ENCODE measurements at places on chromosomes 1 and 21. TPM values are rescaled to one million over a fixed set of nuclear protein-coding genes. Genes with fewer than 3 reads are reported as not detected.

Gene KIF26B
- total RNA-seq, result 0.24 TPM

Gene LY9
- total RNA-seq, result 105 TPM

Gene BEND5
- 12.6 TPM for total RNA-seq

DNA sequence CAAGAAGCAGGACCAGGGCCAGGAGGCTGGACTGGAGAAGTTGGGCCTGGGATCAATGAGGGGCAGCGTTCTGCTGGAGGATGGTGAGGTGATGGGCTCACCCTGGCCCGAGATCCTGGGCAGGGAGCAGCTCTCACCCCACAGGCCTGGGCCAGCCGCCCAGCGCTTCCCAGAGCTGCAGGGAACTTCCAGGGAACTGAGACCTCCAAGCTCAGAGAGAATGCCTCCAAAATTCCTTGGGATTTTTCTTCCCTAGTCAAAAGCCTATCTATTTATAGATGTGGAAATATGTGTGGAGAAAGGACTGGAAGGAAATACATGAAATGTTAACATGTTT lies 121.2 kb downstream of the SPSB1 start:
- peaks cover 37% of the 10 kb centered on the region for H3K4me1 ChIP-seq
- DNase-seq, result no peak
- no peak overlapping the region for H3K27ac ChIP-seq
- H3K27me3 ChIP-seq, result no peaks in the 10 kb centered on the region
- H3K4me3 ChIP-seq, result peak overlapping the region; percentile 16

DNA sequence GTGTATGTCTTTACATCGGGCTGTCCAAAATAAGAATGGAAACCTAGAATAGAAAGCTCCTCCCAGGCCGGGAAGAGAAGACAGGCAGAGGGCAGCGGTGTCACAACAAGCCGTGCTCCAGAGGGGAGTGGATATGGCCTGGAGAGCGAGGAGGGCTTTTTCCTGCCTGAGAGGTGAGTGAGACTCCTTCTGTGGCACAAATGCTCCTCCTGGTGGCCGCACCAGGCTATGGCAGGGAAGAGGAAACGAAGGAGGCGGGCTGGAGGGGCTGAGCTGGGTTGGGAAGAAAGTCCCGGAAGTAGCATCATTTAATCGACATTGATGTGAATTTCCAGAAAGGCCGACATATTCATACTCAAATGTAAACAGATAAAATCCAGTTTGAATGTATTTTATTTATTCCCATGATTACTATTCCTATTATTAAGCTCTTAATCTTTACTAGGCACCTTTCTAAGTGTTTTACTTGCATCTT lies 54.7 kb downstream of the MEF2D start:
- H3K36me3 ChIP-seq, result no peaks in the 10 kb centered on the region
- H3K4me1 ChIP-seq, result peaks cover 6% of the 10 kb centered on the region
- peaks cover 10% of the 10 kb centered on the region for H3K27me3 ChIP-seq
- DNase-seq, result peak; percentile 81

DNA sequence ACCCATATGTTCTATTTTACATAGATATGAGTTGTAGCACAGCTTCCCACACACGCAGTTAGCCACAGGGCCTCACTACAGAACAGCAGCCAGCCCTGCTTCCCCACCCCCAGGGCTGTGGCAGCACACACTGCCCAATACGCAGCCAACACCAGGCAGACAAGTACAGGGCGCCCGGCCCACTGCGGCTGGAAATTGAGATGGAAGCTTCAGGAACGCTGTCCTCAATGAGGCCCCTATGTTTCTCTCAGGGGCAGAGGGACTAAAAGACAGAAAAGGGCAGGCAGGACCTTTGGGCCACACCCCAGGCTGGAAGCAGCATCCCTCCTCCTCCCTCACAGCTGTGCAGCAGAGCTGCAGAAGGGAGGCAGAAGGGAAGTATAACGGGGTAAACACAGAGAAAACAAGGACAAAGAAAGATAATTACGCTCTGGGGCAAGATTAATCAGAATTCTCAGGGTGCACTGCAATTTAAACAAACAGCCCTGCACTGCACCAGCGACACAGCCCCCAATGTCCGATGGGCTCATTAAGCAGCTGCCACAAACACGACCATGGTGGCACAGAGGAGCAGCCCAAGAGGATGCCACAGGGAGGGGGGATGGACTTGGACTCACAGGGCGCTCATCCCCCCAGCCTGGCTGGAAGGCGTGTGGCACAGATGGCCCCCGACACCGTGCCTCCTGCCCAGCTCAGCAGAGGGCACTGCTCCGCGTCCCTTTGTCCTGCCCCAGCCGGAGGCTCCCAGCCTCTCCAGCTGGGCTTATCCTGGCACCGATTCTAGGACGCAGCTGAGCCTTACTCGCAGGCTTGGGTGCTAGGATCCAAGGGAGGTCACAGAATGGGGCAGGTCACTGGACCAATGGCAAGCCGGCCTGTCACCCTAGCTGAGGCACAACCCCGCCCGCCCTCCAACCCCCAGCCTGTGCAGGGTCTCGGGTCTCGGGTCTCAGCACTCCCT lies 14.2 kb downstream of the WDR4 start:
- H3K36me3 ChIP-seq, result no peaks in the 10 kb centered on the region
- no peak overlapping the region for H3K4me3 ChIP-seq
- DNase-seq, result no peak

DNA sequence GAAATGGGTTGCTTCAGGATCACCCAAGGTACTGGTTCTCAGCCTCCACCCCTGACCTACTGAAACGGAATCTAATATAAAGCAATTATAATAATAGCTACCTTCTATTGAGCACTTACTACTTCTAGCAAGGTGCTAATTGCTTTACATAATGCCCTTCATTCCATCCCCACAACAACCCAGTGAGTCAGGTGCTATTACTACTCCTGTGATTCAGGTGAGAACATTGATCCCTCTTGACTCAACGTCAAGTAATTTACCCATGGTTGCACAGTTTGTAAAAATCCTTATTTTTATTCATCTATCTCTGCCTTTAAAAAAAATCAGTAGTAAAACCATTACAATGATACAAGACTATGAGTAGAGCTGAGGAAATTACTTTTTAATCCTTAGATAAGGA lies 85.2 kb downstream of the UCHL5 start:
- no peaks in the 10 kb centered on the region for H3K36me3 ChIP-seq
- no peaks in the 10 kb centered on the region for H3K4me1 ChIP-seq
- no peak overlapping the region for H3K27ac ChIP-seq

GRCh38 chr1:113786069-113786468 lies 26.2 kb downstream of the RSBN1 start:
- no peak overlapping the region for H3K4me3 ChIP-seq
- no peak overlapping the region for H3K27ac ChIP-seq
- DNase-seq, result no peak
- H3K27me3 ChIP-seq, result no peaks in the 10 kb centered on the region
- H3K36me3 ChIP-seq, result peaks cover 6% of the 10 kb centered on the region

DNA sequence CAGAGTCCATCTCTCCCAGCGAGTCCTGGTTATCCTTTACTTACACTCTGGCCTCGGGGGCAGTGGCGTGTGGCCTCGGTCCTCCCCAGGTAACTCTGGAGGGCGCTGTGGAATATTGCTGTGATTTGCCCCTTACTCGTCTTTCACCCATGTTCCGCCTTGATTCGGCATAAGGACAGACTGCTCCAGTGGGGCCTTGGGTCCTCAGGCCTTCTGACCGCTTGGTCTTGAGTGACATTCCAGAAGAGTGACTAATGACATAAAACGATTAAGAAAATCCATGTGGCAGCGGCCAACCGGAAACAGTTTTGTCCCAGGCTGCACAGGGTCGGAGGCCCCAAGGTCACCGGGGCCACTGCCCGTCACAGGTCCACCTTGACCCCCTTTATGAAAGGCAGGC lies 11.0 kb downstream of the ICMT start:
- DNase-seq, result no peak
- H3K4me1 ChIP-seq, result no peaks in the 10 kb centered on the region
- no peak overlapping the region for H3K27ac ChIP-seq
- no peaks in the 10 kb centered on the region for H3K27me3 ChIP-seq

Data from naive thymus-derived CD4-positive, alpha-beta T cell (primary cell).